B cell (primary cell): ENCODE measurements at places on chromosomes 1 and 21. TPM values are rescaled to one million over a fixed set of nuclear protein-coding genes. Genes with fewer than 3 reads are reported as not detected.

GRCh38 chr1:16393570-16394521 lies 26.8 kb downstream of the SZRD1 start:
- no peak for DNase-seq

DNA sequence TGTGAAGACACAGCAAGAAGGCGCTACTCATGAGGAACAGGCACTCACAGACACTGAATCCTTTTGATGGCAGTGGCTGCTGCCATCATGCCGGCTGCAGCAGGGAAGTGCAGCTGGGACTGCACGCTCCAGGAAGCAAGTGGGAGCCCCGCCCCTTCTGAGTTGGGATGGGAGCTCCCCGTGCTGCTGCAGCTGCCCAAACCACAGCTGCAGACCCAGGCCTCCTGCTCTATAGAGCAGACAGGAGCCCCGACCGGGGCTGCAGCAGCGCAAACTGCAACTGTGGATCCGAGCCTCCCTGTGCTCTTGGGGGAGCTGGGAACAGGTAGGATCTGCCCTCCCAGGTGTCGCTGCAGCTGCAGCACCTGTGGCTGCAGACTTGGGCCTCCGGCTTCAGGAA lies 65.2 kb upstream of the MARK1 start:
- no peak for DNase-seq

- DNase-seq, result peak; percentile 81
Measured at GRCh38 chr1:200153277-200154055, 126.0 kb downstream of the NR5A2 start.

DNA sequence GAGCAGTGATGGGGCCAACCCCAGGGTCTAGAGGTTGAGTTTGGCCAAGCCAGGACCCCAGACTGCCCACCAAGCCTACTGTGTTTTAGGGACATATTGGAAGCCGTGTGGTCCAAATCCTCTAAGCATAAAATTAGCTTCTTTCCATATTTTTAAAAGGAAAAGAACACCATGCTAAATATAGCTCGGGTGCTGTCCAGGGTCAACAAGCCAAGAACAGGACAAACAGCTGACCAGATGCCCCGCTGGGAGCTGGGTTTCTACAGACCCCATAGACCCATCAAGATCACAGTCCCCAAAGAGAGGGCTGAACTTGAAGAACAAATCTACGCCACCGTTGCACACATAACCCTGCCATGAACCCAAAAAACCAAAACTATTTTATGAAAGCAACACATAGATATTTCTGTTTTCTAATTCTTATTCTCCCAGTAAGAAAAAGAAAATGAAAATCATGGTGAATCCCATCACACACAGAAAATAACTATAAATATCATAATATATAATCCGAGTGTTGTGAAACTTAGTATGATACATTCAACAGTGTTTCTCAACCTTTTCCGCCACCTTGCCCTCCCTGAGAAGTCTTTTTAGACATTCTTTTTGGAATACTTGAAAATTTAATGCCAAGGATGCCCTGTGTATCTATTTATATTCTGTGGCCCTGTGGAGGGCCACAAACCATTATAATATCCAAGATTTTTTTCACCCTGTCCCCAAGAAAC lies 36.2 kb upstream of the FHAD1 start:
- DNase-seq, result no peak

CAPN8 gene
- 0.29 and 0.37 TPM in 2 replicates for total RNA-seq

OSCP1 gene
- total RNA-seq, result 0.56 and 0.94 TPM in 2 replicates

DNA sequence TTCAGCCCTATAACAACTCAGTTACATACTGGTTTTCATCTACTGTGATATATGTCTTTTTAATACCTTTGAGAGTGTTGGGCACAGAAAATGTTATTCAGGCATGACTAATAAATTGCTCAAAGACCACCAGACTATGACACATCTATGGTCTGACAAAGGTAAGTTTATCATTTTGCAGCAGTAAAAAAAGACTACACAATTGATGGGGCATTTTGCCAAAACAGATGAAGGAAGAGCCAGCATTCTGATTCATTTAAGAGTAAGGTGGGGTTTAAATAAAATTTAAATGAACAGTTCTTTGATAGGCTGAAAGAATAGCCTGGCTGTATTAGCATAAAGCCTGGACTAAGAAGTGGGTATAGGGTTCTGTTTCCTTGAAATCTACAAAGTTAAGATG lies 8.8 kb upstream of the RNPC3 start:
- no peak for DNase-seq

DNA sequence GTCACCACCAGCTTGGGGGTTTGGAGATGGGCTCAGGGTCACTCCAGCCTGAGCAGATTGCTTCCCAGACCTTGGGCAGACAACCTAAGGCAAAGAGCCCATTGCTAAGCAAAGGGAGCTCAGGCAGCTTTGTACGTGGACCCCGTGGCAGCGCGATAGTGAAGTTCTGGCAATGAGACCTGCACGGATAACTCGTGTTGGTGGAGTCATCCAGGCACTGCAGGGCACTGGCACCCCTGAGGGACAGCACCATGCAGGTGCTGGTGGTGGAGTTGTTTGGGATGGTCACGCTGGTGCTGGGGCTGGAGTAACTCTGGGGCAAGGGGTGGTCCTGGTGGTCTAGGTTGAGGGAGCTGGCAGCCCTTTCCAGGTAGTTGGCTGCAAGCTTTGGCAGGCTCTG lies 13.6 kb upstream of the HSPG2 start:
- DNase-seq, result no peak

- peak; percentile 76 for DNase-seq
Measured at GRCh38 chr1:45512641-45513054, 9.0 kb downstream of the PRDX1 start.

GPR37L1 gene
- not detected in 2 replicates for total RNA-seq

RHOU gene
- 0.12 TPM in 1 of 2 replicates, not detected in the other for total RNA-seq

DNA sequence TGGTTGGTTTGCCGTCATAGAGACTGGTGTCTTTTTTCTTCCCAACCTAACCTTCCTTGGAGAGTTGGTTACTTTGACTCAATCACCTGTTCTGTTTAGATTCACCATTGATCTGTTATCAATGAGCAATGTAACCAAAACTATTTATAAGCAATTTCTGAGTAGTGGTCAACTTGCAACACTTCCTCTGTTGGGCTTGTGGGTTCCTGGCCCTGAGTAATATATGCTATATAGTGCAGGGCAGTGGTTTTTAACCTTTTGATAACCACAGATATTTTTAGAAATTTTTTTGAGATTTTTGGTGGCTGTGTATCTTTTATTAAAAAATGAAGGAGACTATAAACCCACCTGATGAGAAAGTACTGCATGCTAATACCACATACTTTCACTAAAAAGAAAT lies 9.4 kb upstream of the XCL1 start:
- DNase-seq, result no peak

KRTAP19-3 gene
- total RNA-seq, result not detected in 2 replicates

DNA sequence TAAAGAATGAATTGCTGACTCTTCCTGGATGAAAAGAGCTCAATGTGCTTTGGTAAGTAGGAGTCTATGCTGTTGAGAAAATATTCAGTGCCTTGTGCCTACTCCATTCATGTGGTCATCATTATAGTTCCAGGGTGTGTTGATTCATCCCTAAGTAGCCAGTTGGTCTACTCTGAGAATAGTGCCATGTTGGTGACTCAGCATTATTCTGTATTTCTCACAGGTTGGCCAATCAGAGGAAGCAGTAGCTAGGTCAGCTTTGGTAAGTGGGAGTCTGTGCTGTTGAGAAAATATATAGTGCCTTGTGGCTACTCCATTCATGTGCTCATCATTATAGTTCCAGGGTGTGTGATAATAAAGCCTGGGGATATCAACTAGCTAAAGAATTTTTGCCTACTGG lies 397.3 kb downstream of the AGBL4 start:
- DNase-seq, result no peak

GRCh38 chr1:151774256-151774922 lies 11.1 kb upstream of the MRPL9 start:
- no peak for DNase-seq

DNA sequence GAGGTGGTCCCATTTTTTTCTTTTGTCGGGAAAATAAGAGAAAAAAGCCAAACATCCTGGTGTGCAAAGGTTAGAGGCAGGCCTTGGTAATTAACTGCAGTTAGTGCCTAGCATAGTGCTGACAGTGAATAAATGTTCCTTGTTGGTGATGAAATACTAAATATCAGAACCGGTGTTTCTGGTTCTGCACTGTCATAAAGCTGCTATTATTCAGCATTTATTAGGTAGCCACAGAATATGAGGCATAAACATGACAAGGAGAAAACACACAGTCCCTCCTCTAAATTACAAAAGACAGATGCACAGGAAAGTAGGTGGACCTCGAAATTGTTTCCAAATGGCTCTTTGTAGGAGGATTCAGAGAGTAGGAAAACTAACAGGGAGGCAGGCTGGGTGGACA lies 122.0 kb upstream of the ADGRL2 start:
- no peak for DNase-seq

DDX59 gene
- 41.9 and 43.6 TPM in 2 replicates for total RNA-seq

DNA sequence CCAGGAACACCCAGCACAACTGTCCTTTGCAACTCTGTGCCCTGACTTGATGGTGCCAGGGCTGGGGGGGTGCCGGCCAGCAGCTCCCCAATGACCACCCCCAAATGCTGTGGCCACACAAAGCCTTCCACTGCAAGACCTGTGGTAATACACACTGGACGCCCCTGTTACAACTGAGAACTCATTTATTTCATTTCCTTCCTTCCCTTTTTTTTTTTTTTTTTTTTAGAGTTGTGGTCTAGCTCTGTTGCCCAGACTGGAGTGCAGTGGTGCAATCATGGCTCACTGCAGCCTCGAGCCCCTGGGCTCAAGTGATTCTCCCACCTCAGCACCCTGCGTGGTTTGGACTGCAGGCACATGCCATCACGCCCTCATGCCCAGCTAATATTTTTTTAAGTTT lies 25.2 kb downstream of the TP73 start:
- peak; percentile 68 for DNase-seq

GRCh38 chr1:214281021-214281719 lies at the start of gene SMYD2:
SMYD2 (plus strand) TSS chr1:214281159; CDS start chr1:214281255, 96 bp downstream.
- DNase-seq, result peak; percentile 79

DNA sequence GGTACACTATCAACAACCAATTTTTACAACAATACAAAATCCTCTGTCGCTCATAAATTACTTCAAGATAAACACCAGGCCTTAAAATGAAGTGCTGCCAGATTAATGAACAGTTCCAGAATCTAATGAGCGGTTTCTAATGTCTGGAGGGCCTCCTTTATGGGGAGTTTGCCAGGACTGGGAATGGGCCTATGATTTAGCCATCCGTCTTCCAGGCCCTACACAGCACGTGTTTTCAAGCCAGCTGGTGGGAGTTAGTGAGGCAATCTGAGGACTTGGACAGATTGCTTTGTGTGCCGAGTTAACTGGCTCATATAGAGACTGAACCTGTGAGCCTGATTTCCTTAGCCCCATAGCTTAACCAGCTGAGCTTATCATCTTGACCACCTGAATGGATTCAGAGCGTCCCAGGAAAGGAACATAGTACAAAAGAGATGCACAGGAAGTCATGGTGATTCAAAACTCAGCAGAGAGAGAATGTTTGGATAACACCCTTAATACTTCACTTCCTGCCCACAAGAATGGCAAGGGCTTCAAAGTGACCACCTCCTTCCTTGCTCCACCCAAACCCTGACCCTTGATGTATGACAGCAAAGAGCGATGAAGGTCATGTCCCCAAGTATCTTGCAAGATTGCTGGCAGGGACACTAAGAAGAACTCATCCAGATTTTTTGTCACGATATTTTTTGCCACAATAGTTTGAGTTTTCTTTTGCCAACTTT lies 143.5 kb downstream of the SLC30A10 start:
- DNase-seq, result no peak

- DNase-seq, result no peak
Measured at GRCh38 chr1:207649865-207650580, 5.1 kb downstream of the CR1L start.

DNA sequence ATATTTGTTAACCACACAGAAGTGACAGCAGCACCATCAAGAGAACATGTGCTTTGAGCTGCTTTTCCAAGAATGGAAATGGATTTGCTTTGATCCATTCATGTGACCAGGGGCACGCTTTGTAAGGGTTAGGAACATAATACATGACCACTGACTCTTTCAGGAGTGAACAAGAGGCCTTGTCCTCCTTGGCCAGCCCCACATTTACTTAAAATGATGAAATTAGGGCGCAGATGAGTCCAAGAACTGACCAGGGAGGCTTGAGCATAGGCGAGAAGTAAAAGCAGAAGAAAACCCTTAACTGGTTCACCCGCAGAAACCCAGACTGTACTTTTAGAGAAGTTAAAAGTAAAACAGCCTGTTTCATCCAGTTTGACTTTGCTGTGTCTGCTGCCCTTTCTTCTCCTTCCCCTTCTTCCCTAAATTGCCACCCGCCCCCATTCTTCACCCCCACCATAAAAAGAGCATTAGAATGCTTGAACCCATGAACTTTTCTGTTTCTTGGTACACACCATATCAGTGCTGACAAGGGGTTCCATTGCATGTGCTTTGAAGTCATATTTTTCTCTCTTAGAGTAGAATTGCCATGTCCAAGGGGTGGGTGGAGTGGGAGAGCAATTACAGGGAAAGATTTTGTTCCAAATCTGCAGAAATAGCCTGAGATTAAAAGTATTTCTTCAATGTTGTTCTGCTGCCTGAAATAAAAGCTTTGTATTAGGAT lies 2.6 kb upstream of the GLUL start:
- DNase-seq, result no peak

ARMH1 gene
- total RNA-seq, result 10.2 and 11.4 TPM in 2 replicates

AMY1B gene
- total RNA-seq, result not detected in 2 replicates

CYB5RL gene
- 12.4 and 13.2 TPM in 2 replicates for total RNA-seq

NDC1 gene
- 12.0 and 15.7 TPM in 2 replicates for total RNA-seq

DNA sequence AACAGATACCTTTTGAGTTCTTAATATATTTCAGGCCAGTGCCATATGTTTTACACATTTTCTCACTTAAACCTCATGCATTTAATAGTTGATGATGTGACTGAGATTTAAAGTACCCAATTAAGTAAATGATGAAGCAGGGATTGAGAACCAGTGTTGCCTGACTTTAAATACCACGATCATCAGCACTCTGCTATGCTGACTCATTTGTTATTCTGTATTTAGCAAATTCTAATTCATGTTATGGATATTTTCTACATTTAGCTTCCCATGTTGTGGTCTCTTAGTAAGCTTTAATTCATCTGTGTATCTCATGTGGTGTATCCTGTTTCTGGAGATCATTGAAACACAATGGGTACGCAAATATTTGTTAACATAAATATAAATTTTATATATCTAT lies 363.0 kb downstream of the PTBP2 start:
- no peak for DNase-seq

DNA sequence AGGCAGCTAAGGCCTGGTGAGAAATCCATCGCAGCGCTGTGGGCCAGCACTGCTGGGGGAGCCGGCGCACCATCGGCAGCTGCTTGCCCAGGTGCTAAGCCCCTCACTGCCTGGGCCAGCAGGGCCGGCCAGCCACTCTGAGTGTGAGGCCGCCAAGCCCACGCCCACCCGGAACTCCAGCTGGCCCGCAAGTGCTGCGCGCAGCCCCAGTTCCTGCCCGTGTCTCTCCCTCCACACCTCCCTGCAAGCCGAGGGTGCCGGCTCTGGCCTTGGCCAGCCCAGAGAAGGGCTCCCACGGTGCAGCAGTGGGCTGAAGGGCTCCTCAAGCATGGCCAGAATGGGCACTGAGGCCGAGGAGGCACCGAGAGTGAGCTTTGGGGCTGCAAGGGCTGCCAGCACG lies 64.4 kb downstream of the EBNA1BP2 start:
- no peak for DNase-seq

GRCh38 chr1:36352125-36352909 lies 28.9 kb upstream of the EVA1B start:
- DNase-seq, result no peak

OR4F29 gene
- total RNA-seq, result not detected in 2 replicates

GRCh38 chr1:163163881-163164582 lies 38.7 kb downstream of the RGS5 start:
- no peak for DNase-seq

LCE3A gene
- not detected in 2 replicates for total RNA-seq

- no peak for DNase-seq
Measured at GRCh38 chr1:154454386-154455120, 47.5 kb upstream of the TDRD10 start.

- DNase-seq, result peak; percentile 91
Measured at GRCh38 chr21:29293495-29293894, 5.2 kb upstream of the BACH1 start.

LIX1L gene
- 31.7 and 32.2 TPM in 2 replicates for total RNA-seq
